Activated CD8-positive, alpha-beta memory T cell treated with anti-CD3 and anti-CD28 coated beads for 1 hour (primary cell): ENCODE measurements at places on chromosomes 13 and 19.

DNA sequence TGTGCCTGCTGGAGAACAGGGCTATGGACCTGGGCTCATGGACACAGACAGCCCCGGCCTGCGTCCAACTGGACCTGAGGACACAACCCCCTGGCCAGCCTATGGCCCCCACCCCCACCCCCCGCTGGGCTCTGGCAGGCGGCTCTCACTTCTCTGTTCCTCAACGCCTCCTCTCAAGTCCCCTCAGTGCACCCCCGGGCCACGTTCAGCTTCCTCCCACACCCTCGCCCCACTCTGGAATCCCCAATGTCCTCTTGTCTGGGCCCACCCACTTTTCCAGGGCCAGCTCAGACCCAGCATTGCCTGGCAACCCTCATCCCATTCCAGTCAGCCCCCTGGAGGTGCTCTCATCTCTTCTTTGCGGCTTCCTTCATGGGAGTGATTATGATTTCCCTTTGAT, 130.2 kb upstream of the SPACA7 start:
- no peak for DNase-seq

- DNase-seq: no peak
Observed at GRCh38 chr19:20423381-20424197, 142.0 kb downstream of the ZNF737 start.

- DNase-seq: no peak
Observed at GRCh38 chr19:28313633-28314032, 899.3 kb downstream of the UQCRFS1 start.

DNA sequence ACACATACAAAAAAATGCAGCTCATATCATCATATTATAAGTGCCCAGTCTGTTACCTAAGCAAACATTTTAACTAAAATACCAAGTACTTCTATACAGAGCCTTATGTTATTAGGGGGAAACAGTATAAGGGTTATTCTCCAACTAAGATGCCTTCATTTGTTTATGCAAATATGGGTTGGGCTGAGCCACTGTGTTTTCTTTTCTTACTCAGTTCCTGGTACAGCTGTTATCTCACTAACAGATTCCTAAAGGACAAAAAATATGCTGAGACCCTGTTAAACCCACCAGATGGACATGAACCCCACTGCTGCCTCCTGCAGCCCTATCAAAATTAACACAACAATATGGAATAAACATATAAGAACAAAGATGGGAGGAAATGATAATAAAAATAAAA, 34.5 kb upstream of the SMAD9 start:
- no peak for DNase-seq

DNA sequence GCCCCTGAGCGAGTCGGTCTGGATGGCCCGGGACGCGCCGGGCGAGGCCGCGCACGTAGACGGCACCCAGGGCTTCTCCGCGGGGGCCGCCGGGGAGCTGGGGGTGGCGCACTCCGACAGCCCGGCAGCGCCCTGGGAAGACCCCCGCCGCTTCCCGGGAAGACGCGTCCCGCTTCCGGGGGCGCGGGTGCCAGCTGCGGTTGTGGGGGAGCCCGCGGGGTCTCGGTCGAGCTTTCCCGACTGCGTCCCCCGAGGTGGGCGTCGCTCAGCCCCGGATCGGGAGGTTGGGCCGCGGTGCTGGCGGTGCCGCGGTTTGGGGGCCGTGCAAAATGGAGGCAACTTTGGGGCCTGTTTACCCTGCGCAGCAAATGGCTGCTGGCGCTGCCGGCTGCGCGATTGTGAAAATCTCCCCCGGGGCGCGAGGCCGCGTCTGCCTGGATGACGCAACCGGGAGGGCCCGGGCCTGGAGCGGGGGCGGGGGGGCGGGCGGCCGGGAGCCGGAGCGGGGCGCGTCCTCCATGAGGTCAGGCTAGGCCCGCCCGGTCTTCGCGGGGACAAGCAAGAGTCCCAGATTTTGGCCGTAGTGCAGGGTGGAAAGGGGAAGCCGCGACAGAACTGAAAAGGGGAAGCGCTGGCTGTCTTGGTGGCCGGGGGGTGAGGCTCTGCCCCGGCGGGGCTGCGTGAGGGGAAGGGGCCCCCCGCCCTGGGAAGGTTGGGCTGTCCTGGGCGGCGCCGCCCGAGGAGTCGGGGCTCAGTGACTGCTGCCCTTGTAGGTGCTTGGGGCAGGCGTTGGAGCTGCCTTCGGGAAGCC, 11.3 kb downstream of the PEAK3 start:
- DNase-seq: peak; percentile 36

GRCh38 chr19:10288662-10289166, 1.0 kb upstream of the ICAM5 start:
- no peak for DNase-seq

- DNase-seq: no peak
Observed at GRCh38 chr13:91909617-91910016, 511.2 kb downstream of the GPC5 start.

GRCh38 chr13:111365149-111366005, 44.9 kb downstream of the TEX29 start:
- no peak for DNase-seq

DNA sequence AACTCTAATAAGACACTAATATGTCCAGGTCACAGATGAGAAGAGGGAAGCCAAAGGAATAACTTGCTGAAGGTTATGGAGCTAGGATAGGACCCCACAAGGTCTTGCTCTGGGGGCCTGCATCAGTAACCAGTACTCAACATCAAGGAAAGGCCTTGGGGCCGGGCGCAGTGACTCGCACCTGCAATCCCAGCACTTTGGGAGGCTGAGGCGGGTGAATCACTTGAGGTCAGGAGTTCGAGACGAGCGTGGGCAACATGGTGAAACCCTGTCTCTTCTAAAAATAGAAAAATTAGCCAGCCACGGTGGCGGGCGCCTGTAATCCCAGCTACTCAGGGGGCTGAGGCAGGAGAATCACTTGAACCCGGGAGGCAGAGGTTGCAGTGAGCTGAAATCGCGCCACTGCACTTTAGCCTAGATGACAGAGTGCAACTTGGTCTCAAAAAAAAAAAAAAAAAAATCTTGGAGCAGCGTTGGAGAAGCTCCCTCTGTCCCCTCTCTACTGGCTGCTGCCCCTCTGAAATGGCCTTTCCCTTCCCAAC, 1.8 kb downstream of the LONP1 start:
- DNase-seq: no peak

DNA sequence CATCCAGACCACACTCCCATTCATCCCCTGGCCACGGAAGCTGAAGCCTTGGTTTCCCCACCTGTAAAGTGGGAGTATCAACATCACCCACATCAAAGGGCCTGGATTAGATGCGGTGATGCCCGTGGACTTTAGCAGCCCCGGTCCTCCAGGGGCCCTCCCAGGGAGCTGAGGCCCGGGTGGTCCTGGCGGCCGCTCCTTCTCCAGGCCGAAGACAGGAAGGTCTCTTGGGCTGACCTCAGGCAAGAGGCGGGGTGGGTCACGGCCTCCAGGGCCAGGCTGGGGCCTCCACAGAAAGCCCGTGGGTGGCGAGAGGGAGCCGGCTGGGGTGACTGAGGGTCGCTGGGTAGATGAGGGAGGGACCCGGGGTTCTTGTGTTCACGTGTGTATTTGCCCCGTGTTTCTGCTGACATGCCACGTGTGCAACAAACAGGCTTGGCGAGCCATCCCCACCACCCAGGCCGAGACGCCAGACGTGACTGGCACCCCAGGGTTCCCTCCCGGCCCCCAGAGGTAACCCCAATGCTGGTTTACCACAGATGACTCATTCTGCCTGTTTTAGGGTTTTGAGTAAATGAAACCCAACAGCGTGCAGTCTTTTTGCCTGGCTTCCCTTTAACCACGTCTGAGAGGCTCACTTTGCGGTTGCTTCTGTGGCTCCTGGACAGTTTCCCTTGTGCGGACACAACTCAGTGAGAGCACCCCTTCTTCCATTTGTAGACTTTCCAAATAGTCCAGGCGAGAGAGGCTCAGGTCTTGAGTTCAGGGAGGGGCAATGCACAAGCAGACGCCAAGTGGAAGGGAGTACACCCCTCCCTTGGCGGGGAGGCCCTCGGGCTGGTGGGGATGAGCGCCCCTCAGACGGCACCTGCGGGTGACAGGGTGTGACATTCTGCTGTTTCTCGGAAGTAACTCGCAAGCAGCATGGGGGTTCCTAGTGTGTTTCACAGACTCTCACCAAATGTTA, 42.9 kb downstream of the C13orf46 start:
- no peak for DNase-seq

DNA sequence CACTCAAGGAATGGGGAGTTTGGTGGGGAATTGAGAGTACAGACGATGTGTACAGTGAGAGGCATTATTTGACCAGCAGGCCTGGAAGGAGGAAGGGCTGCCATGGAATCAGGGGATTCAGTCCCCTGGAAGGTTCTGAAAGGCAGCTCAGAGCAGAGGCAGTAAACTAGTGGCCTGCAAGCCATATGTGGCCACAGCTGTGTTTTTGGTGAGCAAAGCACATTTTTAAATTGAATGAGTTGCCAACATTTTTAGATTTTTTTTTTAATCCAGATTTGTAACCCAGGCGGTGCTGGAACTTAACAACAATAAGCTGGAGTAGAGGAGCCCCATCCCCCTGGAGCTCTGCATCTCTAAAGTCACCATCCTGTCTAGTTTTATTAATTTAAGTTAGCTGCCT, 95.3 kb upstream of the IPO5 start:
- no peak for DNase-seq

GRCh38 chr19:29831041-29831548, 19.3 kb downstream of the CCNE1 start:
- peak; percentile 38 for DNase-seq

DNA sequence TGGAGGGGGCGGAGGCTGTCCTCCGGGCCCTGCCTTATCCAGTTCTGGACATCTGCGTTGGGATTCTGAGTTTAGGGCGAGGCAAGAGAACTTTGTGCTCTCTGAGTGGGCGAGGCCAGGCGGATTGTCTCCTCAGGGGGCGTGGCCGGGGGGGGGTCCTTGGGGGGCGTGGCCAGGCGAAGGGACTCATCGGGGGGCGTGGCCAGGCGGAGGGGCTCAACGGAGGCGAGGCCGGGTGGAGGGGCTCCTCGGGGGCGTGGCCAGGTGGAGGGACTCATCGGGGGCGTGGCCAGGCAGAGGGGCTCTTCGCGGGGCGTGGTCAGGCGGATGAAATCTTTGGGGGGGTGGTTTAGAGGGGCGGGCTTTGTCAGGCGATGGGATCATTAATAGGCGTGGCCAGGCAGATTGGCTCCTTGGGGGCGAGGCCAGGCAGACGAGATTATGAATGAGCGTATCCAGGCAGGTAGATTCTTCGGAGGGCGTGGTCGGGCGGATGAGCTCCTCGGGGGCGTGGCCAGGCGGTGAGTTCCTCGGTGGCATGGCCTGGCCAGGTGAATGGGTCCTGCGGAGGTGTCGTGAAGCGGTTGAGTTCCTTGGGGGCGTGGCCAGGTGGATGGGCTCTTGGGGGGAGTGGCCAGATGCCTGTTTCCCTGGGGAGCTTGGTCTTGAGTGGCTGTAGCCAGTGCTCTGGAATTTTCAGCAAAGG, 10.3 kb upstream of the CACNG7 start:
- DNase-seq: no peak

- DNase-seq: no peak
Observed at GRCh38 chr19:9799162-9799561, 19.7 kb downstream of the FBXL12 start.

DNA sequence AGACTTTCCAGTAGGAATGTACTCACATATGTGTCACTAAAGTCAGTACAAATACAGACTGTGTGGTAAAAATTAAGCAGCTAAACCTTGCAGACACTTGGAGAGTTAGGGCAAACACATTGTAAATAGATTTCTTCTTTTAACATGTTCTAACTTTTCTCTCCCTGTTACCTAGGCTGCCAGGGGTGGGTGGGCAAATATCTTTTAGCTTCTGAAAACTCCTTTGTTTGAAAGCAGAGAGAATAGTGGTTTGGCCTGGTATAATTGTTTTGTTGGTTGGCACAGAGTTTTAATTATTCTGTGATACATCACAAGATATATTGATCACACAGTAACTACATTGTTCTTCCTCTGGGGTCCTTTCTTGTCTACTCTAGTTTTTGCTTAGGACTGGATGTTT, 289.8 kb upstream of the DACH1 start:
- no peak for DNase-seq

DNA sequence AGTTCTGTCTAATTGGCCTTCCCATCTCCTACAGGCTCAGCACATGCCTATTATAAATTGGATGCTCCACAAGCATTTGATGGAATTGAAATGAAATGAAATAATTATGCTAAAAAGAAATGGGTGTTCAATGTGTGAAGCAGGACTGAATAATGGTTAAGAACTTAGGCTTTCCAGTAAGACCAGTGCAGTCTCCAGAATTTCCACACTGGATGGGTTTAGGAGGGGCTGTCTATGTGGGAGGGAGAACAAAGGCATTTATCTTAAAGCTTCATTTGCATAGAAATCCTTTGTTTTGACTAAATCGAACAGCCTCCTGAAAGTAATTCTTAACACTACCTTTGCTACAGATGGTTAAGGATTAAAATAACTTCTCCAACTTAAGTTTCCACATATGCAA, 47.9 kb upstream of the KL start:
- no peak for DNase-seq

DNA sequence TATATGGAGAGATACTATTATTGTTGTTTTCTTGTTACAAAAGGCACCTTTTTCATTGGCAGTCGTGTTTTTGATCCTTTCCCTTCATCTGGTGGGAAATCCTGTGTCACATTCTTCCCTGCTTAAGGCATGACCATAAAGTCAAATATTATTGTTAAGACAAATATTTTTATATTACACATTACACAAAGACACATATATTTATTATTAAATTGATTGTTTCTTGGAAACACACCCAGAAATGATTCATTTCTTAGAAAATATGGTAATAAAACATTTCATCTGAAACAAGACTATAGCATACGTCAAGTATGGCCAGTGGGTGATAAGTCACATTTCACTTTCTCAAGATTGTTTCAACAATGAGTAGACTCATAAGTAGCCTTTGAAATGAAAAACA, 77.3 kb downstream of the KCTD12 start:
- DNase-seq: no peak

DNA sequence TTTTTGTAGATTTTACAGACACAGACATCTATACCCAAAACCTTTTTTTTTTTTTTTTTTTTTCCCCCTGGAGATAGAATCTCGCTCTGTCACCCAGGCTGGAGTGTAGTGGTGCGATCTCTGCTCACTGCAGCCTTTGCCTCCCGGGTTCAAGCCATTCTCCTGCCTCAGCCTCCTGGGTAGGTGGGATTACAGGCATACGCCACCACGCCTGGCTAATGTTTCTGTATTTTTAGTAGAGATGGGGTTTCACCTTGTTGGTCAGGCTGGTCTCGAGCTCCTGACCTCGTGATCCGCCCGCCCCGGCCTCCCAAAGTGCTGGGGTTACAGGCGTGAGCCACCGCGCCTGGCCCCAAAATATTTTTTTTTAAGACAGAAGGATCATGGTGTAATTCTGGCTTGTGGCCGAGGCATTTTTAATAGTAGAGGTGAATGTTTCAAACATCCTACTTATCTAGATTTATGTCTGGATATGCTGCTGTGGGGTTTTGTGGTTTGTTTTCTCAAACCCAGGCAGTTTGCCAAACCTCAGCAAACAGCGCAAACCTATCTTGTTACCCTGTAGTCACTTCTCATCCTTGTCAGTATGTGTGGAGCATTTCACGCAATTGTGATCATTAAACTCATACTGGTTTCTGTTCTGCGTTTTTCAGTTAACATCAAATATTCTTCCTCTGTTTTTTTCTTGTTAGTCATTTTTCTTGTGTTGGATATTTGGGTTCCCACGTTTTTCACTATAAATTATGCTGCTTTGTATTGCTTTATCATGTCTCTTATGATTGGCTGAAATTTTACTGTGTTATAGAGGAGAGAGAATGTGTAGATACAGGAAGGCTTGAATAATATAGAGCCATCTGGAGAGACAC, 36.2 kb upstream of the GARRE1 start:
- peak; percentile 30 for DNase-seq
